Activated CD8-positive, alpha-beta T cell treated with anti-CD3 and anti-CD28 coated beads, Interleukin-2, amount 10 ng/mL, durations not matched to agents 7 days and 5 days (primary cell): ENCODE measurements at places on chromosomes 4 and X. TPM values are rescaled to one million over a fixed set of nuclear protein-coding genes. Genes with fewer than 3 reads are reported as not detected.

DNA sequence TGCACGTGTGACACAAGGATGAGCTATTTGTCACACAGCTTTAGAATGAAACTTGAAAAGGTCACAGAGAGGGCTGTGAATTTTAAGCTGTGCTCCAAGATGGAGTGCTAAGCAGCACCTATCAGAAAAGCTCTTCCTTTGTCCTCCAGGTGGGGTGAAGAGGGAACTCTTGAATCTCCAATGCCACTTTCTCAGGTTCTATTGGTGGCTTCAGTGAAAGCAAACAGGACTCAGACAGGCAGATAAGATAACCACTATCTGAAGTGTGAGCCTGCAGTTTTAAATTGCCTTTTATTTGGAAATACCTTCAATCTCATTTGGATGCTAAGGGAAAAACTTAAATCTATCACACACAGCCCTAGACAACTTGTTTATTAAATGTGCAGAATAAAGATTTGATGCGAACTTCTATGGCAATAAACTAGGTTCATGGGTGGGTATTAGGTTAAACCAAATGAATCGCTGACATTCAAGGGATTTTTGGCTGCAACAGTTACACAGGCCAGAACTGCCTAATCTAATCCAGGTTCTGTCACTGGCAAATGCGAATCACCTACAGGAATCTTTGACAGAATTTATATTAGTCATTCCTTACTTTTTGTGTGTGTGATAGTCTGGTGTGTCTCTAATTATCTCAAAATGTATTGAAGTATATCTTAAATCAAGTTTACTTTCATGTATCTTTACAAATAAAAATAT lies 13.6 kb upstream of the PDGFRA start:
- no peaks in the 10 kb centered on the region for H3K36me3 ChIP-seq
- DNase-seq = no peak
- H3K27ac ChIP-seq = no peak overlapping the region

GRCh38 chr4:82900066-82900410 lies 497 bp upstream of the THAP9 start:
- no peaks in the 10 kb centered on the region for H3K27me3 ChIP-seq
- peaks cover 41% of the 10 kb centered on the region for H3K4me1 ChIP-seq
- DNase-seq = no peak
- no peak overlapping the region for H3K27ac ChIP-seq

DNA sequence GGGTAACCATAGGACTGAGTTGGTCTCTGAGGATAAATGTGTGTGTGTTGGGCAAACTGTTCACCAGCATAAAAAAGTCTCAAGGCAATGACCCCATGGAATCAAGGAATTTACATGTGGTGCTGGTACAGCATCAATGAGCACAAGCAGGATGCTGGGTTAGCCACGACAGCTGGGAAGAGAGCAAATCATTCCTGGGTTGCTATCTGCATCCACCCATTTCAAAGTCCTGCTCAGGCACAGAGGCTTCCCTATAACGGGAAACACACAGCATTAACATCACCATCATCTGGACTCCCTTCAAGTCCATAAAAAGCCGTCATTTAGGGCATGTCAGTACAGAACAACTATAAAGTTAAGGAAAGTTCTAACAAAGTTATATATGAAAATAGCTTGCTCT lies 41.6 kb downstream of the CCDC149 start:
- no peak overlapping the region for H3K4me3 ChIP-seq
- no peak overlapping the region for H3K27ac ChIP-seq
- no peaks in the 10 kb centered on the region for H3K27me3 ChIP-seq
- no peaks in the 10 kb centered on the region for H3K36me3 ChIP-seq

DNA sequence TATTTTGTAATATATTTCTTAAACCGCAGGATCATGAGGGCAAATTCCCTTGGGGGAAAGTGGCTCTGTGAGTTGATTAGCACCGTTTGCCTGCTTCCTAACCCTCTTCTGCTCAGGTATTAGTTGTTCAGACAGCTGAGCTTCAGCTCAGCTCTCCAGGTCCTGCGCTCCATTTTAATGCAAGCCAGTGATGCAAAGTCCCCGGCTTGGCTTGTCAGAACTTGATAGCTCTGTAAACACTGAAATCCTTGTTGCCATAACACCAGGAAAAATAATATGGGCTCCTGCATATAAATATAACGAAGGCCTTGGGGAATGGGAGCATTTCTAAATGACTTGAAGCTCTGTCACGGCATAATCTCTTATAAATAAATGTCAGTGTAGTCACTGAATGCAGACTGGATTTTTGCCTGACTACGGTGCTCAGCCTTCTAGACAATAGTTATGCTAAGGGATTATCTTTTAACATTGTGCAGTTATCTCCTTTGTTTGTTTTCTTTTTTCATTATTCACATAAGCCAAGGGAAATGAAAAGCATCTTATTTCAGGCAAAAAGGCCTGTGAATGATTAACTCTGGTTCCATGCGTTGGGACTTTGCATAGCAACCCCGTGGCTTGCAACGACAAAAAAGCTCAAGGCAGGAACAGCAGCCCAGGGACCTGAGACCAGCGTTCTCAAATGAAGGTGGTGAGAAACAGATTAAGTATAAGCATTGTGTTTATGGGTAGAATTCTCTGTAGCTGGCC lies 253.2 kb downstream of the SPRY1 start:
- H3K27me3 ChIP-seq = no peaks in the 10 kb centered on the region
- peaks cover 14% of the 10 kb centered on the region for H3K4me1 ChIP-seq
- H3K27ac ChIP-seq = no peak overlapping the region
- H3K36me3 ChIP-seq = peaks cover 6% of the 10 kb centered on the region
- DNase-seq = no peak

DNA sequence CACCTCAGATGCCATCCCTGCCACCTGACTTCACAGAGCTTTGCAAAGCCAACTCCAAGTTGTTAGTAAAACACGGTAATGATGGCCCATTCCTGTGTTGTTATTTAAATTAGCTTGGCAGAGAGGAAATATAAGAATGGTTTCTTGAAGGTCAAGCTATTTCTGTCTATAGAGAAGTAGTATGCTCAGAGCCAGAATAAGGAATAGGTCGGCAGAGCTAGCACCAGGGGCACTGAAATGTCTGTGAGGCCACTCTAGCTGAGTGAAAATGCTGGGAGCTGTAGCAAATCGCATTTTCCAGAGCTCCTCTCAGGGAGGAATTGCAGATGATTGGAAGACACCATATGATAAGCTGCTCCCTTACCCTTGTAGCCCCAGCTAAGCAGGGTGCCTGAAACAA lies 615.4 kb upstream of the NR3C2 start:
- H3K27ac ChIP-seq = no peak overlapping the region
- no peak for DNase-seq
- H3K4me1 ChIP-seq = no peaks in the 10 kb centered on the region
- no peaks in the 10 kb centered on the region for H3K27me3 ChIP-seq

ERVMER34-1 gene
- total RNA-seq = not detected

SULT1B1 gene
- total RNA-seq = 1.7 TPM

AREG gene
- not detected for total RNA-seq

NELFA gene
- 32.2 TPM for total RNA-seq

PRRG1 gene
- total RNA-seq = not detected
